Activated naive CD4-positive, alpha-beta T cell treated with anti-CD3 and anti-CD28 coated beads, Interleukin-2, amount 10 ng/mL, durations not matched to agents 7 days and 5 days (primary cell): ENCODE measurements at places on chromosomes 7 and 10.
A peak's percentile ranks its signal among the peaks of the same experiment; 100 is the strongest.

GRCh38 chr10:121904888-121905287, 22.9 kb downstream of the ATE1 start:
- no peak overlapping the region for H3K4me3 ChIP-seq
- H3K36me3 ChIP-seq: peaks cover 13% of the 10 kb centered on the region
- DNase-seq: no peak
- no peaks in the 10 kb centered on the region for H3K4me1 ChIP-seq
- no peaks in the 10 kb centered on the region for H3K27me3 ChIP-seq
- no peak overlapping the region for H3K27ac ChIP-seq

GRCh38 chr7:41809529-41809939, 106.6 kb upstream of the INHBA start:
- H3K27ac ChIP-seq: no peak overlapping the region
- no peak for DNase-seq
- no peak overlapping the region for H3K4me3 ChIP-seq
- H3K4me1 ChIP-seq: peaks cover 5% of the 10 kb centered on the region

GRCh38 chr7:45000093-45001032, at the start of gene CCM2:
CCM2 (plus strand) TSS chr7:45000201; CDS start chr7:45000334, 133 bp downstream.
- H3K27me3 ChIP-seq: no peaks in the 10 kb centered on the region
- no peak for DNase-seq
- H3K36me3 ChIP-seq: peaks cover 11% of the 10 kb centered on the region
- H3K4me1 ChIP-seq: peaks cover 57% of the 10 kb centered on the region

GRCh38 chr10:17788646-17789045, 20.5 kb upstream of the MRC1 start:
- no peak overlapping the region for H3K4me3 ChIP-seq
- H3K27ac ChIP-seq: no peak overlapping the region
- H3K4me1 ChIP-seq: no peaks in the 10 kb centered on the region

DNA sequence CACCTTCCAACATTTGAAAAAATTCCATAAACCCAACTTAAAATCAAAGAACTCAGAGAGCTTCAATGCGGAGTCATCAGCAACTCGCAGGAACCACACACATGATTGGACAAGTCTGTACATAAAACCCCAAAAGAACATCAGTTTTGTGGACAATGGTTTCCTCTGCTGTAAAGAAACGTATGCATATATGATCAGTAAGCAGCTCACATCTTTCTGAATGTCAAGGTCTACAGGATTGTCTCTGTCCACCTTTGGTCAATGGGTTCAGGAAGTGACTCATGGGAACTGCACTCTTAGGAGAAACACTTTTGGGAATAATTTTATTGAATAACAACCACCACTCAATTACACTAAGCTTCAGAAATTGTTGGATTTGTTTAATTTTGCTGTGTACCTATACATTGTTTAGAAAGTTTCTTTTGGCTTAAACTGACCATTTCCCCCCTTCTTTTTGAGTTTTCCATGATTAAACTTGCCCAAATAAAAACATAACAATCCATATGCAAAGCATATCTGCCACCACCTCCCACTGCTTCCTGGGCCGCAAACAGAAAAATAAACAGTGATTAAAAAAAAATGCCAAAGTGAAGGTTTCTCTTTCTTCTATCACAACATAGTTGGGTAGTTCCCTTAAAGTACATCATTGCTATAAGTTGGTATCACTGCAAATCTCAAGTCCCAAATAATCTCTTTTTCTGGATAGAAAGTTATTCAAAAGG, 27.3 kb upstream of the AFAP1L2 start:
- no peak overlapping the region for H3K4me3 ChIP-seq
- H3K4me1 ChIP-seq: no peaks in the 10 kb centered on the region
- no peak overlapping the region for H3K27ac ChIP-seq

DNA sequence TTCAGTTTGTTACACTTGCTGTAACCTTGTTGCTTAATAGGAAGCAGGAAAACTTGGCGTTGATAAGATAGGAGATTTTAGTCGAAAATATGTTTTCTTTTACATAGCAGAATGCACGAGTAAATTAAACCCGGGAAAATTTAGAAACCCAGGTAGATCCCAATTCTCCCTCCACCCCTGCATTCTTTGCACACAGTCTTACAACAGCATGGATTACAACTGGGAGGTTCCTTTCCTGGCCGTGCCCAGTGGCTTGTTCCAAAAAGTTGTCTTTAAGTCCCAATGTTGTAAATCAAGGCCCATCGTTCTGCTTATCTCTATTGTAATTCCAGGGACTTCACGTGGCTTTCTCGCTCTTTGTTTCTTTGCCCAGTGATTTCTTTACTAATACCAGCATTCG, 1.1 kb upstream of the DPY19L1 start:
- H3K27me3 ChIP-seq: peaks cover 15% of the 10 kb centered on the region
- no peaks in the 10 kb centered on the region for H3K36me3 ChIP-seq
- peak overlapping the region; percentile 78 for H3K4me3 ChIP-seq
- peaks cover 30% of the 10 kb centered on the region for H3K4me1 ChIP-seq

- DNase-seq: no peak
- H3K27me3 ChIP-seq: peaks cover 4% of the 10 kb centered on the region
- H3K4me3 ChIP-seq: no peak overlapping the region
- no peaks in the 10 kb centered on the region for H3K4me1 ChIP-seq
- H3K27ac ChIP-seq: no peak overlapping the region
- H3K36me3 ChIP-seq: no peaks in the 10 kb centered on the region
Measured at GRCh38 chr7:105788356-105788755, 88.0 kb downstream of the ATXN7L1 start.

GRCh38 chr7:155953781-155954549, 141.7 kb upstream of the SHH start:
- H3K27ac ChIP-seq: no peak overlapping the region
- H3K4me3 ChIP-seq: no peak overlapping the region
- DNase-seq: no peak
- no peaks in the 10 kb centered on the region for H3K36me3 ChIP-seq
- peaks cover 6% of the 10 kb centered on the region for H3K27me3 ChIP-seq

GRCh38 chr7:105126436-105126975, 112.5 kb downstream of the KMT2E start:
- DNase-seq: no peak
- no peak overlapping the region for H3K27ac ChIP-seq
- H3K36me3 ChIP-seq: peaks cover 11% of the 10 kb centered on the region

DNA sequence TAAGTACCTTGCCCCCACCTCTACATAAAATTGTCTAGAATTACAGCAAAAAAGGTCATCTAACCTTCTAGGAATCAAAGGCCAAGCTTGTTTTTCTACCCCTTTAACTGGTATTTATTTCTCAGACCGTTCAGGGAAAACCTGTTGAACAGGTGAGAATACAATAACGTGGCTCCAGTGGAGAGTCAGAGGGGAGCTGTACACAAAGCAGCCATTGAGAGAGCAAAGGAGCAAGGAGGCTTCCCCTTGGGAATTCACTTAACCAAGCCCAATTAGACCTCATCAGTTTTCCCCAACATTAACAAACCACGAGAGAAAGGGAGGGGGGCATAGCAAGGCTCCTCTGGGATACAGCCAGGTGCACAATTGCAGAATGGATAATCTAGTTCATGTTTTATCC, 101.9 kb downstream of the ELMO1 start:
- no peak overlapping the region for H3K27ac ChIP-seq
- H3K36me3 ChIP-seq: peaks cover 10% of the 10 kb centered on the region
- no peaks in the 10 kb centered on the region for H3K27me3 ChIP-seq
- H3K4me1 ChIP-seq: peaks cover 73% of the 10 kb centered on the region

- no peak overlapping the region for H3K27ac ChIP-seq
- no peaks in the 10 kb centered on the region for H3K36me3 ChIP-seq
- H3K27me3 ChIP-seq: no peaks in the 10 kb centered on the region
- no peak overlapping the region for H3K4me3 ChIP-seq
- no peak for DNase-seq
Measured at GRCh38 chr10:99975106-99975829, 34.5 kb downstream of the DNMBP start.

DNA sequence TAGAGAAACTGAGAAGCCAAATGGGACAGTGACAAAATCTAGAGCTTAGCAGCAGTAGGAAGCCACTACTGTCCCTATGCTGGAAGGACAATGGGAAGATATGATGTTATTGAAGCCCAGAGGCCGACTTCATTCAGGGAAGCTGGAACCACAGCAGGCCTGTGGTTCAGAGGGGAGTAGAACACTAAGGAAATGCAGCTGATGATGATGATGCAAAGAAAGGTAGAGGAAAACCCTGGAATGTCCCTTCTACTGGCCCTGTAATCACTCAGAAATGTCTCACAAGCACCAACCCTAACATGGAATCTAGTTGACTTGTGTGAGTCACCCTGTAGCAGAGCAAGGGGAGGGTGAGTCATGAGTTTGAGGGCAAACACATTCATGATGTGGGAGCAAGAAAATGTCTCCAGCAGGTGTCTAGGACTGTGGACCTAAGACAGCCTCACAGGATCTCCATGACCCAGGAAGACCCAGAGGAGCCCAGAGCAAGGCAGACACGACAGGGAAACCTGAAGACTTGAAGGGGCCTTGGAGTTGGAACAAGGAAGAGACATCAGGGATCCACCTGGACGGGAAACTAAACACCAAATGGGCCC, 37.0 kb upstream of the LRRC17 start:
- H3K4me3 ChIP-seq: no peak overlapping the region
- H3K27me3 ChIP-seq: no peaks in the 10 kb centered on the region
- DNase-seq: no peak
- peaks cover 13% of the 10 kb centered on the region for H3K4me1 ChIP-seq

DNA sequence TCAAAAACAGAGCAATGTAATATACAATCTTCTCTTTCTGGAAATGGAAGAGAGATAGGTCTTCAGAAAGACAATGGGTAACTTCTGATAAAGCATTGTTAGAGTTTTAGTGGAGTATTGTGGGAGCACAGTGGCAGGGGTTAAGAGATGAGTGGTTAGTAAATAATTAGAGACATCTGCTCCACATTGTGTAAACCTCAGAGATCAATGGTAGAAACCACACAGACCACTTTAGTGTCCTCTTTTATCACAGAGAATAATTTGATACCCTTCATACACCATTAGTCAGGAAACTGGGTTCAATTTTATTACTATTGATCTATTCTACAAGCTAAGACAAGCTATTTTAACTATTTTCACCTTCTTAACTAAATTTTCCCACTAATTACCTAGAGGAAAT, 35.9 kb upstream of the MAGI2 start:
- H3K4me1 ChIP-seq: no peaks in the 10 kb centered on the region
- no peaks in the 10 kb centered on the region for H3K27me3 ChIP-seq
- H3K36me3 ChIP-seq: no peaks in the 10 kb centered on the region
- no peak for DNase-seq

DNA sequence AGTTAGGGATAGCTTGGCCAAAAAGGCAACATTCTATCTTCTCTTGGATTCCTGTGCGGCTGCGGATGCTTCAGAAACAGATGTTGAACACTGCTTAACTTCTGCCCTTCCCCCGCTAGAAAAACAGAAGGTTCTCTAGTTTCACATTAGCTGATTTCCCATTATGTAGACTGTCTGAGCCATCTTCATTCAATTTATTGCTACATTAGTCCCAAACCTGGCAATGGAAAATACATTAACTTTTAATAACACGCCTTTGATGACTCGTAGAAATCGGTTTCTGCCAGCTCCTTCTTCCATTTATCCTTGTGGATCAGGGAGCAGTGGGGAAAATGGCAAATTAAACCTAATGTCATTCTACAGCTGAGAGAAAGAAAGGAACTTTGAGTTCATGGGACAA, 119.9 kb downstream of the SLC16A9 start:
- H3K36me3 ChIP-seq: no peaks in the 10 kb centered on the region
- no peak overlapping the region for H3K4me3 ChIP-seq
- no peaks in the 10 kb centered on the region for H3K4me1 ChIP-seq
- no peak overlapping the region for H3K27ac ChIP-seq
- peaks cover 3% of the 10 kb centered on the region for H3K27me3 ChIP-seq

GRCh38 chr7:351256-351655, 61.3 kb downstream of the FOXL3 start:
- H3K36me3 ChIP-seq: peaks cover 12% of the 10 kb centered on the region
- H3K27me3 ChIP-seq: no peaks in the 10 kb centered on the region
- H3K27ac ChIP-seq: no peak overlapping the region
- H3K4me1 ChIP-seq: peaks cover 14% of the 10 kb centered on the region

- no peak overlapping the region for H3K4me3 ChIP-seq
- peaks cover 30% of the 10 kb centered on the region for H3K36me3 ChIP-seq
- no peaks in the 10 kb centered on the region for H3K27me3 ChIP-seq
- no peak for DNase-seq
Measured at GRCh38 chr7:135430626-135431025, 79.3 kb downstream of the CNOT4 start.
